ENCODE measurements at places on chromosomes 3 and 15.

GRCh38 chr3:436053-436452 lies 239.5 kb downstream of the CHL1 start:
- DNase-seq, result no peak

DNA sequence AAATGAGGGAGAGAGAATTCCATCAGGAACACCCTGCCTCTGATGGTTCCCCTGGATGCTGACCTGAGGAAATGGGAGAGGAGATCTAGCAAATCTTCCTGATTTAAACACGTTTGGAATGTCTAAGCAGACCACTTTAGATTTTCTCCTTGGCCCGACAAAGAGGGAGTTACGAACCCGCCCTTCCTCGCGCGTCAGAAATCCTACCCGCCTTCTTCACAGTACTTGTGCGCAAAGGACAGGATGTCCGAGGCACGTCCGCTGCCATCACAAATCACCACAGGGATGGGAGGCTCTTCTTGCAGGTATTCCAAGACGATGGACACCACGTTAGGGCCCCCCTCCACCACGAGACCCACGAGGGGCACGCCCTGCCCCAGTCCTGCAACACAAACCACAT lies 38.6 kb downstream of the TRPM1 start:
- DNase-seq, result peak; percentile 36

DNA sequence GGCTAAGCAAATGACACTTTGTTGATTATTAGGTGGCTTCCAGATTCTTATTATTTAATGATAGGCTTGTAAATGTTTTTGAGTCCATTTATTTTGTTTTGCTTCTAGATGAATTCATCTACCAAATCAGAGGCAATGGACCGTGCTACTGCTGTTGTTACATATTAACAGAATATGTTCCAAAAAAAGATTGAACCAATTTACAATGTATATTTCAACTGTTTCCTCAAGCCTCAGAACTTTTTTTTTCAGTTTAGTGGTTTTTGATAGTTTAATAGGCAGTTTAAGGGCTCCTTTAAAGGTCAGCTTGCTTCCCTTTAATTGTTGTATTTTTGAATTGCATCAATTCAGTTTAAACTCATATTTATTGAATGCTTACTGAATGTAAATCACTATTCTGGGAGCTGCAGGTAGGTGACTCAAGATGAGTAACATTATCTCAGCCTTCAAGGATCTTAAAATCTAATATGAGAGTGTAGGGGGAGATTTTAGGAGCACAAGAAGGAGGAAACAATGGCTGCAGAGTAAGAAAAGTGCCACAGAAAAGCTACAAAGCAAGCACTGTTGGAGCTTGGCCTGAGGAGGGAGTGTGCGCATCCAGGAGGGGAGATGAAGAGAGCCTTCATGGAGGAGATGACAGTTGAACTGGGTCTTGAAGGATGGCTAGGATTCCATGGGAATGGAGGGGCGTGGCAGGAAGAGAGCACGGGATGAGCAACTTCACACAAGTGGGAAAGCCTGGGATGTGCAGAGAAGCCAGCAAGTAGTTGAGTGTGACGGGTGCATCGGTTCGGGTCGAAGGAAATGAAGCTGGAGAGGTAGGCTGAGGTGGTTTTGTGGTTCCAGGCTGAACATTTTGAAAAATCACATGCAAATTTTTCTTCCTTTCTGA lies 14.7 kb downstream of the MAP2K1 start:
- DNase-seq, result no peak

- DNase-seq, result no peak
Measured at GRCh38 chr3:100123112-100123511, 8.8 kb upstream of the FILIP1L start.

GRCh38 chr15:26757141-26757540 lies 15.7 kb downstream of the GABRB3 start:
- DNase-seq, result no peak

GRCh38 chr3:121836064-121836463 lies 1.1 kb downstream of the EAF2 start:
- DNase-seq, result no peak

- DNase-seq, result no peak
Measured at GRCh38 chr3:54541369-54541768, 386.5 kb downstream of the LRTM1 start.

- no peak for DNase-seq
Measured at GRCh38 chr3:195880037-195880431, 28.3 kb downstream of the TNK2 start.

DNA sequence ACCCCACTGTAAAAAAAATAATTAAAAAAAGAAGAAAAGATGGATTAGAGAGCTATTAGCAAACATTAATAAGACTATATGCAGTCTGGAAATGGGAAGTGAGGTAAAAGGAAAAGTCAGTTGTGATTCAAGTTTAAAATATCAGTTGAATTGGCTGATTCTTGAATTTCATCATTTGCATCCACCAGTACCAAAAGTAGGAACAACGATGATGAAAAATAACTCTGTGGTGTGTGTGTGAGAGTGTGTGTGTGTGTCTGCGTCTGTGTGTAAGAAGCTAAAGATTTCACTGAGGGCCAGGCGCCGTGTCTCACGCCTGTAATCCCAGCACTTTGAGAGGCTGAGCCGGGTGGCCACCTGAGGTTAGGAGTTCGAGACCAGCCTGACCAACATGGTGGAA lies 56.0 kb upstream of the SLC4A7 start:
- DNase-seq, result no peak

All from Right ventricle myocardium superior (tissue), 1 donor.